ENCODE measurements at places on chromosomes 3 and 15.

DNA sequence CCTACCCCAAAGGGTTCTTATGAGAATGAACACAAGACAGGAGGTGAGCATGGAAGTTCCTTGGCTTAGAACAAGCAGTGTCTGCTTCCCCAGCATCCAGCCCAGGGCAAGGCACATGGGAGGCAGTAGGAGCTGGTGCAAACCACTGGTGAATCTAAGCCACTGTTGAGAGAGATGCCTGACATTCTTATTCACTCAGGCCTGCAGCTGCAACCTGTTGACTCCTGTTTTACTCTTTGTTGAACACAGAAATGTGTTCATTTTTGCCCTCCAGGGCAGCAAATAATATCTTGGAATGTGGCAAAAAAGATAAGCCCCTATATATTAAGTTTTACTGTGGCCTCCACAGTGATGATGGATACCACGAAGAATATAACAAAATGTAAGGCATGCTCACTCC, 8.9 kb upstream of the PAK6 start:
- DNase-seq = no peak

GRCh38 chr3:49298511-49298910, 21.5 kb upstream of the C3orf62 start:
- no peak for DNase-seq

DNA sequence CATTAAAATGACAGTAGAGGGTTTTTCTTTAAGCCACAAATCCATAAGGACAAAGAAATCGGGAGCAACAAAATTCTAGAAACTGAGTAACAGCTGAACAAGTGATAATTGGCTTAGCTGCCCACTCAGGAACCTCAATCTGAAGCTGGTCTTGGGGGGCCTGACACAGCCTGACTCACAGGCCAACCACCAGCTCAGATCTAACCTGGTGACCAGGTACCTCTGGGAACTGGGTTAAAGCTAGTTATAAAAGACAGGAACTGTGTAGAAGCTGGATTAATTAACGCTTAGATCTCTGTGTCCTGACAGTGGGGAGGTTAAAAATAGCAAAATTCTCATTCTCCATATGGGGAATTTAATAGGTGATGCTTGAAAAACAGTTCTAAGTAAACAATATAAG, 161.9 kb downstream of the PLCL2 start:
- no peak for DNase-seq

GRCh38 chr3:160796813-160797164, 40.8 kb downstream of the PPM1L start:
- no peak for DNase-seq

DNA sequence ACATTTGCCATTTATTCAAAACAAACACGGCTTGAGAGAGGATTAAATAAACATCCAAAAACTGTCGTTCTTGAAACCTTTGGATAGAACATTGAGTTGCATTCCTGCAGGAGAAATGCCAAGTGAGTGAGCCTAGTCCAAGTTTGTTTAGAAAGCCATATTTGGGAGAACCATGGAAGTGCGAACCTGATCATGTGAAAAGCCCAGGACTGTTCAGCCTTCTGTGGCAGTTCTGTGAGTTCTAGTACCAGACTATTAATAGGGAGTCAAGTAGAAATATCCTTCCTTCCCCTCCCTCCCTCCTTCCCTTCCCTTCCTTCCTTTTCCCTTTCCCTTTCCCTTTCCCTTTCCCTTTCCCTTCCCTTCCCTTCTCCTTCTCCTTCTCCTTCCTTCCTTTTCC, 470.4 kb downstream of the LPP start:
- no peak for DNase-seq

DNA sequence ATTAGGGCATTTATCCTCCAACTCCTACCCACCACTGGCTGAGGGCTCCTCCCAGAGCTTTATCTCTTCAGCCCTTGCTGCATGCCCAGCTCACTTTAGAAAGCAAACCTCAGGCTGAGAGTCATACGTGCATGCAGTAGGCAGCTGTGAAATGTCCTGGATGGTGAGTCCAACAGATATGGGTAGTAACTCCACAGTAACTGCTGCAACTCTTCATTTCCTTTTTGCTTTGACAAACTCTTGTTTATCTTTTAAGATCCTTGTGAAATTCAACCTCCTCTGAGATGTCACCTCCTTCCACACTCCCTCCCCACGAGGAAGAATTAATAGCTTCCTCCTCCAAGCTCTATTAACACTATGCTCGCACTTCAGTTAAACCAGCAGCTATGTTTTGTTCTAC, 35.9 kb upstream of the CTNNB1 start:
- no peak for DNase-seq

DNA sequence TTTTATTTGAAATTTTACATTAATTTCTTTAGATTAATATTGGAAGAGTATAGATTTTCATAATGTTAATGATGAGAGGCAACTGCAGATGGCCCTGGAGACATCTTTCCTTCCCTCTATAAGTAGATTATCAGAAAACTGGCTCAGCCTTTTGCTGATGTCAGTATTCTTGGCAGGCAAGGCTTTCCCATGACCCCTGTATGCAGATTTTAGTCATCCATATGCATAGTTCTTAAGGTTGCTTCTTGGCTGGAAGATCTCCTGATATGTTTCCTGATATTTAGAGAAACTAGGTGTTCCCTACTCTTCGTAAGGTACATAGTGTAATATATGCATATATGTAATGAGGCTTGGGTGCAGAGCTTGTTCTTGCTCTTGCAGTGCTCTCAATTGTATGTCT, 911.4 kb downstream of the EPHA3 start:
- no peak for DNase-seq

GRCh38 chr3:141920701-141921100, 44.3 kb downstream of the ATP1B3 start:
- DNase-seq = no peak

- DNase-seq = no peak
These were observed 894.3 kb downstream of the OTOL1 start for GRCh38 chr3:162390891-162391290.

- DNase-seq = no peak
These were observed 5.8 kb upstream of the IQSEC1 start for GRCh38 chr3:13079051-13079450.

GRCh38 chr15:78437107-78437761, 782 bp upstream of the IREB2 start:
- no peak for DNase-seq

- DNase-seq = no peak
These were observed 182.3 kb downstream of the EBLN2 start for GRCh38 chr3:73243740-73244139.

GRCh38 chr3:155354658-155355057, 61.2 kb upstream of the STRIT1 start:
- DNase-seq = no peak

- no peak for DNase-seq
These were observed 13.9 kb upstream of the TOP2B start for GRCh38 chr3:25678581-25678980.
